ENCODE measurements at places on chromosomes 7 and 10.

DNA sequence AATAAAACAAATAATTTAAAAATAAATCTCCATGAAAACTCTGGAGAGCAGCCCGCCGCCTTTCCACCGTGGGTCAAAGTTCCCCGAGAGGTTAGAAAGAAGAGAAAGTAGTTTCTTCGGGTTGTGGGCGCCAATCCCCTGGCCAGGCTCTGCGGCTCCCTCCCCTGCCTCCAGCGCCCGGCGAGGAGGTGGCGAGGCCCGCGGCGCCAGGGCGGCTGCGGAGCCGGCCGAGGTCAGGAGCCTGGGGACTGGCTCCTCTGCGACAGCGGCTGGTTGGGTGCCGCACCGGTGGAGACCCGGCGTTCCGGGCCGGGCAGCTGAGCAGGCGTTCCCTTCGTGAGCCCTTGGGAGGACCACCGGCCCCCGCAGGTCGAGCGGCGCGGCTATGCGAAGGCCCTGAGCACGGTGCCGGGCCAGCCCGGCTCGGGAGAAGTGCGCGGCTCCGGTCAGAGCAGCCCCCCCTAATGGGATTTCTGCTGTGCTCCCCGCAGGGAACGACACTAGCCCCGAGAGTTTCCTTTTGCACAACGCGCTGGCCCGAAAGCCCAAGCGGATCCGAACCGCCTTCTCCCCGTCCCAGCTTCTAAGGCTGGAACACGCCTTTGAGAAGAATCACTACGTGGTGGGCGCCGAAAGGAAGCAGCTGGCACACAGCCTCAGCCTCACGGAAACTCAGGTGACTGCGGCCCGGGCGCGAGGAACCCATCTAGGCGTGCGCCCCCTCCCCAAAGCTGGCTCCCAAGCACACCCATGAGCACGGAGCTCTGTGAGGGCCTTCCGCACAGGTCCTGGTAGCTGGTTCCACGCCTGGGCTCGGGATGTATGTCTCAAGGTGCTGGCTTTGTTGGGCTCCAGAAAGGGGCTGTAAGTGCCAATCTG lies 2.8 kb downstream of the EMX2 start:
- DNase-seq = no peak

DNA sequence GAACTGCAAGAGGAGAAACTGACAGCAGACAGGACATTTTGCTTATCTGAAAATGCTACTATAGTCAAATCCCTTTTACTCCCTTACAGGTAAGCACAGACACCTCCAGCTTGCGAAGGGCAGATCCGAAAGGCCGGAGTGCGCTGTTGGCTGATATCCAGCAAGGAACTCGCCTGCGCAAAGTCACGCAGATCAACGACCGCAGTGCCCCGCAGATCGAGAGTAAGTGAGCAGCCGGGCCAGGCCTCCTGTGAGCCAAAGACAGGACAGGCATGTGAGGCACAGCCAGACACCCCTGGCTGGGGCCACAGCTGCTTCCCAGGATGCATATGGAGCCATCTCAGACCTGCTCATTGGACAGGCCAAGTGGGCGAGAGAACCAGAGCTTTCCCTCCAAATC lies 69.4 kb downstream of the WIPF3 start:
- DNase-seq = no peak

GRCh38 chr10:91046869-91047268 lies 126.0 kb upstream of the ANKRD1 start:
- DNase-seq = no peak

GRCh38 chr7:3260401-3260715 lies 40.7 kb upstream of the SDK1 start:
- no peak for DNase-seq

DNA sequence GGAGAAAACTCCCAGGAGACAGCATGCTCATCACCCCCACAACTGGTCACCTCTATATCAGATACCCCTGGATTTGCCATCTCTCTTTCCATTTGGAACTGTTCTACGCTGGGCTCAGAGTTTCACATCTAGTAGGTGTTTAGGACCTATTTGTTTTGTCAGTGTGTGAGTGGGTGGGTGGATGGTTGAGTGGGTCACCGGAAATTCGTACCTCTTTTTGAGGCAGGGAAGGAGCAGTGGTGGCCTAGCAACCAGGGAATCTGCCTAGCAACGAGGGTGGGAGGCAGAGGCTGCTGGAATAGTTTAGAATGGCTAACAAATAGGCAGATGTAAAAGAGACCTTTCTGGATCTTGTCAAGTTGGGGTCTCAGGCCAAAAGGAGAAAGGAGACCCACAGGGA lies 23.2 kb upstream of the SLF2 start:
- no peak for DNase-seq

DNA sequence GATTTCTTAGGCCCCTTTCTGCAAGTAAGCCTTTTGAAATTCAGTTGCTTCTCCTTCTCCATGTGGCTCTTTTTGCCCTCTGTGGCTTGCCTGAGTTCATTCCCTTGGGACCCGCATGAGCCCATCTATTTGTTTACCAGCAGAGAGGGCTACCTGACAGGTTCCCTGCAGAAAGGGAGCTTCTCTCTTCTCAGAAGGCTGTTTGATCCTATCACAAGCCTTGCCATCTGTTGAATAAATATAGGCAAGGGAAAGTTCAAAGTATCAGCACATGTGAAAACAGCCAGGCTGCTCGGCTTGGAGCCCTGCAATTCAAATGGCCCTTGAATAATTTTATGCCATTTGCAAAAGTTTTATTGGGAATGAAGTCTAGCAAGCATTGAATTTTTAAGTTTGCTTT lies 720.2 kb upstream of the FZD8 start:
- DNase-seq = no peak

- no peak for DNase-seq
Observed at GRCh38 chr7:116616555-116617059, 55.4 kb upstream of the MET start.

GRCh38 chr7:30310674-30311362 lies 26.4 kb downstream of the ZNRF2 start:
- no peak for DNase-seq

DNA sequence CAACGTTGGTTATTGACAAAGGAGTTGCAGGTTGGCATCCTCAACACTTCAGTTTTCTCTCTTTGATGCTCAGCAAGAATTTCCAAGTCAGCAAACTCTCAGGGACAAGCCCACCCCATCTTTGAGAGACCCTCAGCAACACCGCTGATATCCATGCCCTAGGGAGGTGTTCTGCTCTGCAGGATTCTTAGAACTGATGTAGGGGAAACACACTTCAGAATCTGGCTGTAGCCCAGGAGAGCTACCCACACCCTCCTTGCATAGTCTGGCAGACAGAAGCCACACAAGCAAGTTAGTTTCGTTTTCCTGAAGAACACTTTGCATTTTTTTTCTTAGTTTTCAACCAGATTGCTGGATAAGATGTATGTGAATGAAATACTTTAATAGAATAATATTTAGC lies 822 bp downstream of the SAMD9L start:
- peak; percentile 45 for DNase-seq

- no peak for DNase-seq
Observed at GRCh38 chr7:54955296-54955695, 63.5 kb upstream of the EGFR start.

DNA sequence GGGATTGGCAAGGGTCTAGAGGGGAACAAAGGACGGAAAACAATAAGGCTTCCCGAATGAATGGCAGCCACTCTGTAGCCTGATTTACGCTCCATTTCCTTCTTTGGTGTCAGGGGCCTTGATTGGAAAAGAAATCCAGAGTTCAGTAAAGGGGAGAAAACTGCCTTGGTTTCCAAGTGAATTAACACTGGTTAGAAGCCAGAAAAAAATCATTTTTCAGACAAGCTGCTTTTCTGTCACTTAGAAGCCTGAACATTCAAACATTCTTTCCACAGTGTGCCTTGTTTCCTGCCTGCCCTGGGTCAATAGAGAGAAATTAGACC lies 283 bp upstream of the TRDMT1 start:
- DNase-seq = no peak

DNA sequence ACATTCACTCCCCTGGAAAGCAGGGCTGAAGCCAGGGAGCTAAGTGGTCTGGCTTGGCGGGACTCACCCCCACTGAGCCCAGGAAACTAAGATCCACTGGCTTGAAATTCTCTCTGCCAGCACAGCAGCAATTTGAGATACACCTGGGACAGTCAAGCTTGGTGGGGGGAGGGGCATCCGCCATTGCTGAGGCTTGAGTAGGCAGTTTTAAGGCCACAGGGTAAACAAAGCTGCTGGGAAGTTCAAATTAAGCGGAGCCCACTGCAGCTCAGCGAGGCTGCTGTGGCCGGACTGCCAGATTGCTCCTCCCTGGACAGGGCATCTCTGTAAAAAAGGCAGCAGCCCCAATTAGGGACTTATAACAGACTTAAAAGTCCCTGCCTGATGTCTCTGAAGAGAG lies 108.2 kb upstream of the FAM13C start:
- no peak for DNase-seq

GRCh38 chr10:38093816-38094157 lies 350 bp upstream of the ZNF37A start:
- DNase-seq = no peak

DNA sequence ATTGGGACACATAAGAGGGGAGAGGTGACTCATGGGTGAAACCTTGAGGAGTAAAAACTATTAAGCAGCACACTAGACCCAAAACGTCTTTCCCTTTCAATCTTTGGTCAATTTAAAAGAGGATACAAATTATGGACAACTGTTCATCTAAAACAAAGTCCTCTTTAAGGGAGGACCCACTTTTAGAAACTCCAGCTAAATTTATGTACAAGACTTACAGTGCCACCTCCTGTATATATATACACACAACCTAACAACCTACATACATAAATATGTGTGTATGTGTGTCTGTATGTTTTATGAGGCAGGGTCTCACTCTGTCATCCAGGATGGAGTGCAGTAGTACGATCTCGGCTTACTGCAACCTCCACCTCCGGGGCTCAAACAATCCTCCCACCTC lies 18.1 kb upstream of the ZC3HAV1 start:
- DNase-seq = no peak

GRCh38 chr10:110916554-110917346 lies 2.2 kb downstream of the BBIP1 start:
- peak; percentile 29 for DNase-seq

DNA sequence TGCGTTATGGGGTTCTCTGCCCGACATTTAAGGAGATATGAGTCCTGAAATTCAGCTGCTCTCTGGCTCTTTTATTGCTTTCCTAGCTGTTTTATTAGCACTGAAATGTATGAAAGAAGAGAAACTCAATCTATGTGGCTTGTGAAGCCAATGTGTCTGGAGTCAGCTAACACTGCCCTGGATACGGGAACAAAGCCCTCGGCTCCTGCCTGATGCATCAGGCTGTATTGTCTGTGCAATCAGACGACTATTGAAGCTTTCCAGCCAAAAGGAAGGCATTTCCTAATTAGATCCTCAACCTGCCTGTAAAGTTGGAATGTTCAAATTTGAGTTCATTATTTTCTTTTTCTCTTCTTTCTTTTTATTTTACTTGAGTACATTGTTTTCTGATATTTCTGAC lies 22.0 kb upstream of the TM9SF3 start:
- no peak for DNase-seq

GRCh38 chr7:132560825-132561529 lies 15.3 kb downstream of the PLXNA4 start:
- DNase-seq = no peak

- DNase-seq = peak; percentile 77
Observed at GRCh38 chr7:38222481-38223096, 44.5 kb downstream of the STARD3NL start.

DNA sequence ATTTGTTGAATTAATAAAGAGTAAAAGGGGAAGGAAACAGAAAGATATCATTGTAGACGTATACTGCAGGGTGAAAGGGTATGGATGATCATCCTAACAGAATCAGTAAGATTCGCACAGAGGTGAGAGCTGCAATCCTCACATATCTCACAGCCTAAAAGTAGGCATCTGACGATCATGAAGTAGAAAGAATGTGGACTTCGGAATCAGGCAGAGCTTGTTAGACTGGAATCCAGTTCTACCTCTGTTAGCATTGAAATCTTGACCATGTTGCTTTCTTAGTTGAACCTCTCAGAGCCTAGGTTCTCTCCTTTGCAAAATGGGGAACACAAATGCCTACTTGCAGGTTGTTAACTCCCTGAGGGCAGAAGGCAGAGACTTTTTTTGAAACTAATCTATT lies 320.0 kb upstream of the C7orf33 start:
- no peak for DNase-seq

GRCh38 chr10:79070081-79070605 lies 1.4 kb downstream of the ZMIZ1 start:
- peak; percentile 39 for DNase-seq
